Stimulated activated CD4-positive, alpha-beta T cell treated with anti-CD3 and anti-CD28 coated beads, Interleukin-12 subunit alpha, Interleukin-12 subunit beta, amount 100 ng/mL, for 4 hours (primary cell): ENCODE measurements at places on chromosomes 12 and 14.

- no peak for DNase-seq
These were observed 13.5 kb downstream of the DGLUCY start for GRCh38 chr14:91127401-91127801.

- DNase-seq: no peak
These were observed 222.6 kb downstream of the RGS6 start for GRCh38 chr14:72154645-72155378.

GRCh38 chr14:53389202-53389601 is 236.1 kb upstream of the DDHD1 start:
- DNase-seq: no peak

DNA sequence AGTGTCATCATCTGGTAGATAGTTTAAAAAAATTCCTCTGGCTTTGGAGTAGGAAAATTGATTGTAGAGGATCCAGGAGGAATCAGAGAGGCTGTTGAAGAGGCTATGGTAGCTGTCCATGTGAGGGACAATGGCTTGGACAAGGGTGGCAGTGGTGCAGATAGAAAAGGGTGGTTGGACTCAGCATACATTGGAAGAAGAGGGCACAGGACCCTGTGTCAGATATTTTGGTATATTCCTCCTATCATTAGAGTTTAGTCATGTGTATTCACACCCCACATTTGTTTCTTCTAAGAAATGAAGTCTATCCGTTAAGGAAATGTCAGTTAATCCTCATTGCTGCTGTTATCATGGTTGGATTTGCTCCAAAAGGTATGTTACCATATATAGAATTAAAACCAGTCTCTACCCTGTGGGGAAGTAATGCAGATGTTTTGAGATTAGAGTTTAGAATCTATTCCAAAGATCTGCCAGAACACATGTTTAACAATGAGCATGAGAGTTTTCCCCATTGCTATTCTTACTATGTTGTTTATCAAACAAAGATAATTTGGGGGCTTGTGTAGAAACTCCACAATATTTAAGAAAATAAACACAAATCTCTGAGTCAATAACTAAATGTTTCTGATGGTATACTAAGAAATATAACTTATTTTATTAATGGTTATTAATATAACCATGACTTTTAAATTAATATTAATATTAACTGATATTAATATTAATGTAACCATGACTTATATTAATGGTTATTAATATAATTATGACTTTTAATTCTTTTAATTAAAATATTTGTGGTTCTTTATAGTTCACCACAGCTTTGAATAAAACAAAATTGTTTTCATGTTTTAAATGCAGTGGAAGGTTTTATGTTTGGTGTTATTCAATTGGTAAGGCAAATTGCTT is 80.9 kb downstream of the CRADD start:
- DNase-seq: no peak

DNA sequence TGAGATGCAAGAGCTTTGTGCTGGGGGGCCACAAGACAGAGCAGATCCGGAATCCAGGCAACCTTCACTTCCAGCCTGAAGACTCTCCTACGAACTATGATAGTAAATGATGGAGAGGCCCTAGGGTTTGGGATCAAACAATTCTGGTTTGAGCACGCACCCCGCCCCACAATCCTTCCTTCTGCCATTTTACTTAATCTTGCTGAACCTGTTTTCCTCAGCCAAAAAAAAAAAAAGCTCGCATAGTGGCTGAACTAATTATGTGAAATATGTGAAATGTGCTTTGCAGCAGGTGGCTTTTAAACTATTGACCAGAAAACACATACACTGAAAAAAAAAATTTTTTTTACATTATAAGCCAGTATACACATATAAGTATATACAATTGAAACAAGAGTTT is 667 bp upstream of the ITFG2 start:
- DNase-seq: no peak

DNA sequence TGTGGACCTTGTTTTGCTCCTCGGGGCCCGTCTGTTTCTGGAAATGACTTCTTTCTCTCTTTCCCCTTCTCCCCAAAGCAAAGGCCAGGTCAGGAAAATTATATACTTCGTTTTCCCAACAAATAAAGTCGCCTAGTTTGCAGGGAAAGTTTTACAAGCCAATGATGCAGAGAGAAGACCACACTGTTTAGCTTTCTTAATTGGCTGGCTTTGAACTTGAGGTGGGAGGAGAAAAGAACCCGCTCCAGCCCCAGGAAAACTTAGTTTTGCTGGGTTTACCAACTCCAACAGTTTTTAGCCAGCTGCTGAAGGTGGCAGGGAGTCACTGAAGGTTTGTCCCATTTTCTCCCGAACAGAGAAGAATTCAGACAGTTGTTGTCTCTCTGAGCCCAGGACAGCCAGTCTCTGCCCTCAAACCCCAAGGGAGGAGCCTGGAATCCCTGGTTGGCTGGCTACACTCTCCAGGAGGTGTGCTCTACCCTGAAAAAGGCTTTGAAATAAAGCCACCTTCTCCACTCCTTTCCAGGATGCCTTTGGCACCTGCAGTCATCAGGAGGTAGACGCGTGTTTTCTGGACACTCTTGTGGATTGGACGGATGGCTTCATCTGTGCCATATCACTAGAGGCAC is 24.8 kb downstream of the BCL11B start:
- no peak for DNase-seq

DNA sequence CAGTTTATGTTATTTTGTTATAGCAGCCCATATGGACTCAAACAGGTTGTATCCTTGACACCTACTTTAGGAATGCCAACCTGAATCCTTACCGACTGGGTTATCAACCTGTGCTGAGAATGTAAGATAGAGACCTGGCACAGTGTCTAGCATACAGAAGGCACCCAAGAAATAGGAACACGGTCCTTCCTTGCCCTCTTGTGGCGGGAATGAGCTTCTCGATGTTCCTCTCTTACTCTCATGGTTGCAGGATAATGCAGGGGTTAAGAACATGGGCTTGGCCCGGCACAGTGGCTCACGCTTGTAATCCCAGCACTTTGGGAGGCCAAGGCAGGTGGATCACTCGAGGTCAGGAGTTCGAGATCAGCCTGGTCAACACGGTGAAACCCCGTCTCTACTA is 6.5 kb downstream of the C12orf43 start:
- DNase-seq: no peak

DNA sequence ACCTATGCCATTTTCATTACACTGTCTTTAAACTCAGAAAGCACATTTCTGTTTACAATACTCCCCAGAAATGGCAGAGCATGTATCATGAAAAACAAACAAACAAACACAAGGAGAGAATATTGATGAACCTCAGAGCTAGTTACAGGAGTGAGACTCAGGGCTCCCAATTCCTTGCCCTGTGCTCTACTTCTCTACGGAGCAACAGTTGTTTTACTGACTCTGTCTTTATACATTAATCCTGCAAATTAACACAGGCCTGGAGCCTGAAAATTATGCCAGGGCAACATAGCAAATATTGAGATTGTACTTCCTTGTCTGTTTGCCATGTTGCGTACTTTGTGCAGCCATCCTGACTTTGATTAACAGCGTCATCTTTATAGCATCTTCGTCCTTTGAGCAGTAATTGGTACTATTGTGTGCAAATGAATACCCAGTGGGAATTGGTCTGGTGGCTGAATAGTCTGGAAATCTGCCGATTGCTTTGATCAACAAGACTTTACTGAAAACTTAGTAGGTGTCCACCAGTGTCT is 15.2 kb upstream of the AKAP6 start:
- no peak for DNase-seq

DNA sequence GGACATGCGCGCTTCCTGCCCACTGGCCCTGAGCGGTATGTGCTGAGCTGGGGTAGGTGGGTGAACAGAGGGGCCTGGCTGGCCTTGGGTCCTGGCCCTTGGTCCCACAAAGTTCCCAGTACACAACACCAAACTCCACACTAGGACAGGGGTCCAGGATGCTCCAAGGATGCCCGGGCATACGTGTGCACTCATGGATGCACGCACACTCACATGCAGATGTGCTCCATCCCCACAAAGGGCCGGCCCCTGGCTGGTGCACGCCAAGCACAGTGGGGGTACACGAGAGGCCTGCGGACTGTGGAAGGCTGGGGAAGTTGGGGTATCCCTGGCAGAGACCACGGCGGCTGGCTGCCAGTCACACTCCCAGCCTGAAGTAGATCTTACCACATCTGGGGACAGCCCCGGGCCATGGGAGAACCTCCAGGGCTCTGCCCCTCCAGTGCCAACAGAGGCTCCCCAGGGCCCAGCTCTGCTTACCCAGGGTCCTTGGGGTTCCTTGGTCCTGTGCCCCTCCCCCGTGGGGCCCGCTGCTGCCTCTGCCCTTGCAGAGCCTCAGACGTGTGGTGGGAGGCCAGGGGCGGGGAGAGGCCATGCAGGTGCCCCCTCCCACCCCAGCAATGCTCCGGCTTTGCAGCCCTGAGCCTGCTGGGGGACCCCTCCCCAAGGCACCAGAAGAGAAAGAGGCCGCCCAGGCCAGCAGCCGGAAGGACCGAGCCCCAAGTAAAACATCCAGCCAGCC is 24.0 kb upstream of the NUDT14 start:
- DNase-seq: no peak

DNA sequence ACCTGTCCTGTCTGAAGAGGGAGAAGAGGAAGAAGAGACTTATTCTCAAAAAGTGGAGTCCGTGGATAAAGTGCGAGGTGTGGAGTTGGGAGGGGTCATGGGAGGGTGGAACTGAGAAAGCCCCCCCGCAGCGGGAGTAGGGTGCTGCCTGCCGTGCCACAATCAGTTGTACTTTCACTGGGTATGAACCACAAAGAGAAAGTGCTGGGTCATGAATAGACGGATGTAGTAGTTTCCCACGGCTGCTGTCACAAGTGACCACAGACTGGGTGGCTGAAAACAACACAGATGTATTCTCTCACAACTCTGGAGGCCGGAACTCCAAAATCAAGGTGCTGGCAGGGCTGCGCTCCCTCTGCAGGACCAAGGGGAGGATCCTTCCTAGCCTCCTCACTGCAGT is 5.5 kb downstream of the DNAH10 start:
- no peak for DNase-seq

GRCh38 chr12:78155546-78155945 is 324.9 kb downstream of the NAV3 start:
- no peak for DNase-seq

- DNase-seq: no peak
These were observed 133.0 kb upstream of the C14orf180 start for GRCh38 chr14:104446611-104447010.

- no peak for DNase-seq
These were observed 55.6 kb upstream of the ACTN1 start for GRCh38 chr14:69034612-69035262.

DNA sequence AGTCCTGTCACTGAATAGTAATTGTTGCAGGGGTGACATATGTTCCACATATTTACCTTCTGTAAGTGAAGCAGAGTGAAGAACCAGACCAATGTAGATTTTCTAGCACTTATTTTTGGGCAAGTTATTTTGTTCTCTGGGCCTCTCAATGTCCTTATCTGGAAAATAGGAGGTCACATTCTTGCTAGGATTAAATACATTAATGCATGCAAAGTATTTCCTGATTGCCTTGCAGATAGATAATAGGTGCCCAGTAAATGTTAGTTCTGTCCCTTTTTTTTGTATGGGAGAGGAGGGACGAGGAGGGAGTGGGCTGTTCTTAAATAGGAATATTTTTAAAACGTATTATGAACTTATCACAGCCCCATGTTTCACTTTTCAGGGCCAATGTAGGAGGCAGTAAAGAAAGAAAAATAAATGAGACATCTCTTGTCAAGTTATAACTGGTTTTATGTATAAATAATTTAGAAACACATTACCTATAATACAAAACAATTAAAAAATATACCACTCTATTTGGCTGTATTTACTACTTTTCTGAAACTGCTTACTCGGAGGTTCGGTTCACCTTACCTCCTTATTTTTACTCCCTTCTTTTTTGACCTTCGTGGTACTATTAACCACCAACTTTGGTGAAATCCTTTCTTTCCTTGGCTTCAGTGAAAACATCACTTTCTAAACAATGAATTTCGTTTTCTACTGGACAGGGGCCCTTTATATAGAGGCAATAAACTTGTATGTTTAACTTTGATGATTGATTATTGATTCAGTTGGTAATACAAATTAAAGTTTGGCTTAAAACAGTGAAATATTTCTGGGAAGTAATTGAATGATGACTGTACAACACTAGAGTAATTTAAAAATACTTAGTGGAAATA is 41.9 kb downstream of the DIP2B start:
- DNase-seq: no peak

DNA sequence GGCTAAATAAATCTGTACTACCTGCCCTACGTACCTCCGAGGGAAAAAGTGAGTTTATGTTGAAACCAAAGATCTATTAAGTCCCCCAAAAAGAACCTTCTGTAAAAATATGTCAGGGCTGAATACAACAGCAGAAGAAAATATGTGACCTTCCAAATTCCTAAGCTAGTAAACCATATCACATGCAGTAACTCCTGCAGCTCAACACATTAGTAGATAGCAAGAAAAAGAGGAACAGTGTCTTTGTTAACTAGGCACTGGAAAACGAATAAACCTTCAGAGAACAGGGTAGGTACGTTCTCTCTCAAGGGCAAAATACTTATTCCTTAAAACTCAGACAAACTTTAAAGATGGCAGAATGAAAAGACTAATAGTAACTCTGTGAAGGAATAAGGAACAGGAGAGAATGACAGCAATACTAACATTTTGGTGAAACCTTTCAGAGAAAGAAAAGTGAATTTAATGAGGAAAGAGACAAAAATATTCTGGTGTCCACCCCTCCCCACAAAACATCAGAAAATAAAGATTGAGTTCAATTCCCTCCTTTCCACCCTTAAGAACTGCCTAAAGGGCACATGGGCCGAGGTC is 18.0 kb downstream of the CBX5 start:
- no peak for DNase-seq

GRCh38 chr14:90105756-90106155 is 44.0 kb downstream of the KCNK13 start:
- DNase-seq: no peak

DNA sequence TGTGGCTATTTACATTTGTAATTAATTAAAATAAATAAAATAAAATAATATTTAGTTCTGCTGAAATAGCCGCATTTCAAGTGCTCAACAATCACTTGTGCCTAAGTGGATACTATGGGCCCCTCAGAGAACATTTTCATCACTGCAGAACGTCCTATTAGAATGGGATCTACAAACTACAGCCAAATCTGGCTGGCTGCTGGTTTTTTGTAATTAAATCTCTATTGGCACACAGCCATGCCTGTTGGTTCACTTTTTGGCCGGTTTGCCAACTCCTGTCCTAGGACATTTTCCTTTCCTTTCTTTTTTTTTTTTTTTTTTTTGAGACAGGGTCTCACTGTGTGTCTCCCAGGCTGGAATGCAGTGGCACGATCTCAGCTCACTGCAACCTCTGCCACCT is 9.8 kb downstream of the CCDC63 start:
- no peak for DNase-seq

DNA sequence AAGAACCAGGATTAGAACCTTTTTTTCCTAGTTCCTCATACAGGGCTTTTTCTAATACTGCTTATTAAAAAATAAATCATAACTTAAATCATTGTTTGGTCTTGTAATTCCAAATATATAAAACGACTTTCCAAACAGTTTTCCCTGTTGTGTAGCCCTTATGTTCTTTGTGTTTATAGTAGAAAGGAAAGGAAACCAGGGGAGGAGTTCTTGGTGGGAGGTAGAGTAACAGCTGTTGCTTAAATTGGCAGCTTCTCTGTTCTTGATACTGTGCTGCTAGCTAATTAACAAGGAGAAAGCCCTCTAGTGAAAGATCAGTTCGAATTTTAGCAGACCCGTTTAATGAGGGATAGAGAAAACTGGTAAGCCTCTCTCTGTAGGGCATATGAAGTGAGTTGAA is 15.0 kb downstream of the SRP54 start:
- no peak for DNase-seq
